ENCODE measurements at places on chromosomes 11 and 22.

DNA sequence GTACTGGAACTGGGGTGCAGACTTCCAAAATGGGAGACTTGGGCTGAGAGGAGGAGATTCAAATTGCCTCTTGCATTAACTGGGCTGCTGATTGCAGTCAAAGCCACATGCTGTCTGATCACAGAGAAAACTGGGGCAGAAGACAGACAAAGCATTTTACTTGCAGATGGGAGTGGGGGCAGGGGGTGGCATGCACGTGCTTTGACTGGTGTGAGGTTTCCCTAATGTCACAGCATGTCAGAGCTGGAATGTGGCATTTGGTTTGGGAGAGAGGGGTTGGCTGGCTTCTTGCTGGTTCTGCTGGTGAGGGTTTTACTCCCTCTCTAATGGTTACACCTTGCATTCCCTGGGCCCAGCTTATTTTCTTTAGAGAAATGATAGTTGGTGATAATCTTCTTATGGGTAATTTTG, 2.9 kb downstream of the TUB start:
- no peak for DNase-seq

DNA sequence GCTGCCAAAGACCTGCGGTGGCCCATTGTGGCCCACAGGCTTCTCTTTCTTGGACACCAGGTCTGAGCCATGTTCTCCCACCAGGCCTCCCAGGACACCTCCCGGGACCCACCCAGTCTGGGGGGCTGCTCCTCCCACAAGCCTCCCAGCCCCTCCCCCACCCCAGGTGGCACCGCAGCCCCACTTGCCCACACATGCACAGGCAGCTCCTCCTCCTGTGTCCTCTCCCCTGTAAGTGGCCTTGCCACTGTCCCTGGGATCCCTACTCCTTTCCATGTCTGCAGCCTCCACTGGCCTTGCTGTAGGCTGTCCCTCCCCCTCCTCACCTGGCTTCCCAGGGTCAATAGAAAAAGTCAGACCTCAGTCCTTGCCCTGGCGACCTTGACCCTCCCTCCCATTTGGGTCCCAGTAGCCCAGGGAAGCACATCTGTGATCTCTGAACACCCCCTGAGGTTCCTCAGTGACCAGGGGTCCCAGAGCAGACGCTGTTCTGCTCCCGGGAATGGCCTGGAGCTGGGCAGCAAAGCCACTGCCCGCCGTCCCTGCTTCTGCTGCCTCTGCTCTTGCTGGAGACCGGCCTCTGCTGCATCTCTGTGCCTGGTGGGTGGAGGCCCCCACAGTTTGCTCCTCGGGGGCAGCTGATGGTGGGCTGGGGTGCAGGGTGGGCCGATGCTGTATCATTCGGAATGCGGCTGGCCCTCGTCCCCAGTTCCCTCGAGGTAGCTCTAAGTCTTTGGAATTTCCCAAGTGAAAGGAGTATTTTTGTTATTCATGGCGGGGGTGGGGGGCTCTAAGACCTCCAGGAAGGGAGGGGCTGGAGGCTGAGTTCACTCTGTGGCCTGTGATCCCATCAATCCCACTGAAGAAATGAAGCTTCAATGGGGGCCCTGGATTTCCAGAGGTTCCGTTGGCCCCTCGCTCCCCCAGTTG, 43.6 kb downstream of the ARHGAP8 start:
- DNase-seq: no peak

GRCh38 chr22:23180301-23180892, at the start of gene BCR:
Gene BCR (plus strand): TSS chr22:23180509. CDS start chr22:23180961, 452 bp downstream.
- DNase-seq: peak; percentile 88

GRCh38 chr22:50338860-50339462, 4.2 kb upstream of the PPP6R2 start:
- DNase-seq: no peak

DNA sequence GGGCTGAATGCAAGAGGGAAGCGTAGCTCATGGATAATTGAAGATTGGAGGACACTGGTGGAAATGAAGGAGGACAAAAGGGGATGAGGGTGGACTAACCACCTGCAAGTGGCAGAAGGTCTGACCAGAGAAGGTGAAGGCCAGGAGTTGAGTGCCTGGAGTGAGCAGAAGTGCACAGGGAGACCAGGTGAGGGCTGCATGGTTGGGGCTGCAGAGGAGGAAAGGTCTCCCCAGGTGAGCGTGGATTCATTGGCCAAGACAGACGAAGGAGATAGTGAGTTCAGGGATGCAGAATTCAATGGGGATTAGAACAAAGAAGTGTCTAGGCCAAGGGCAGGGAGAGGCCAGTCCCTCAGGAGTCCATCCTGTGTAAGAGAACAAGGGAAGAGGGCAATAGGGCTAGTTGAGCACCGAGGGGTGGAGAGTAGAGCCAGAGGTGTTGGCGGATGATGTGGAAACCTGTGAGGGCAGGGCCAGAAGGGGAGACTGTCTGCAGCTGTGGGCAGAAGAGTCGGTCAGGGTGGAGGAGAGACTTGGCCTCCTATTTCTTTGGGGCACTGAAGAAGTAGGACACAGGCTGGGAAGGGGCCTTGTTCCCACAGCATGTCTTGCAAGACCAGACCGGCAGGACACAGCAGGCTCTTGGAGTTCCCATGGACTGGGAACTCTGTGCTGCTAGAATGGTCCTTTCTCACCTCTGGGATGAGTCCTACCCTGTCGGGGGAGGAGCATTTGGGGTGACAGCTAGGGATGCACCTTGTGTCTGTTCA, 6.7 kb downstream of the TRIM29 start:
- peak; percentile 7 for DNase-seq
